SJSA1 (cell line): ENCODE measurements at places on chromosomes 5 and 9.

DNA sequence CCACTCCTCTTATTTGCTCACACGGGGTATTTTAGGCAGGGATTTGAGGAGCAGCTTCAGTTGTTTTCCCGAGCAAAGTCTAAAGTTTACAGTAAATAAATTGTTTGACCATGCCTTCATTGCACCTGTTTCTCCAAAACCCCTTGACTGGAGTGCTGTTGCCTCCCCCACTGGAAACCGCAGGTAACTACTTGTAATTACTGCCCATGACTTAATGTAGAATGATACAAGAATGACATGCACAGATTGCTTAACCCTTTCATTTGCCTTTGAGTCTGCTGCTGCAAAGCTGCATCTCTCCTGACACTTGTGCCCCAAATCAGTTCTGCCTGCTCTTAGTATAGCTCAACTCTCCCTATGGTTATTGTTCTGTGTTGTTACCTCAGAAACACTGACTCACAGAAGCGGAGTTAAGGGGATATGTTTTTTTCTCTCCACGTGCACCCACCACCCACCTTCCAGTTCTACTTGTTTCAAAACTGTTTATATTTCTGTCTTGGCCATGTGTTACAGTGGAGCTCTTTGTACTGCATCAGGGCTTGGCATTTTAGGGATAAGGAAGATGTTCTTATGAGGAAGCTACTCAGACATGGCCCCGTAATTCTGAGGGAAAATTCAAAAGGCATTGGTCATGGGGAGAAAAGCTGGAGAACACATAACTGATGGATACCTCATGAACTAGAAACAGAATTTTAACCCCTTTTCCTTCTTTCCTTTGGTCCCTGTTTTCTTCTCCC lies 2.3 kb downstream of the ADRB2 start:
- peak overlapping the region; percentile 47 for H3K4me3 ChIP-seq
- H3K27me3 ChIP-seq, result no peaks in the 10 kb centered on the region
- peaks cover 62% of the 10 kb centered on the region for H3K4me1 ChIP-seq

GRCh38 chr5:129077433-129078075 lies 17.0 kb upstream of the ISOC1 start:
- no peak overlapping the region for H3K27ac ChIP-seq
- H3K36me3 ChIP-seq, result no peaks in the 10 kb centered on the region
- H3K4me1 ChIP-seq, result no peaks in the 10 kb centered on the region

- no peak overlapping the region for H3K27ac ChIP-seq
- H3K4me3 ChIP-seq, result no peak overlapping the region
- H3K27me3 ChIP-seq, result no peaks in the 10 kb centered on the region
- DNase-seq, result no peak
- no peaks in the 10 kb centered on the region for H3K36me3 ChIP-seq
- no peaks in the 10 kb centered on the region for H3K4me1 ChIP-seq
These were observed 42.8 kb downstream of the ANGPTL2 start for GRCh38 chr9:127079446-127080140.

GRCh38 chr5:98163796-98164493 lies 609.5 kb upstream of the RGMB start:
- no peaks in the 10 kb centered on the region for H3K4me1 ChIP-seq
- no peak overlapping the region for H3K4me3 ChIP-seq
- H3K36me3 ChIP-seq, result no peaks in the 10 kb centered on the region
- DNase-seq, result no peak
- H3K27me3 ChIP-seq, result no peaks in the 10 kb centered on the region

- H3K4me1 ChIP-seq, result no peaks in the 10 kb centered on the region
- no peak overlapping the region for H3K27ac ChIP-seq
- H3K27me3 ChIP-seq, result no peaks in the 10 kb centered on the region
- H3K4me3 ChIP-seq, result no peak overlapping the region
- no peak for DNase-seq
These were observed 329.3 kb upstream of the BRINP1 start for GRCh38 chr9:119698535-119698934.

GRCh38 chr5:144335561-144335960 lies 164.9 kb downstream of the KCTD16 start:
- DNase-seq, result no peak
- H3K36me3 ChIP-seq, result no peaks in the 10 kb centered on the region
- H3K27me3 ChIP-seq, result no peaks in the 10 kb centered on the region
- H3K4me3 ChIP-seq, result no peak overlapping the region

- no peaks in the 10 kb centered on the region for H3K27me3 ChIP-seq
- DNase-seq, result no peak
- H3K36me3 ChIP-seq, result no peaks in the 10 kb centered on the region
These were observed 192.0 kb downstream of the IRX1 start for GRCh38 chr5:3787604-3788003.
